ENCODE measurements at places on chromosomes 13 and 19.

GRCh38 chr13:112875627-112876026 is 93.4 kb upstream of the MCF2L start:
- DNase-seq = no peak

GRCh38 chr19:16143399-16144215 is at the start of gene HSH2D:
Gene HSH2D (plus strand): TSS chr19:16143685. CDS start chr19:16148751, 5,066 bp downstream.
- peak; percentile 64 for DNase-seq

DNA sequence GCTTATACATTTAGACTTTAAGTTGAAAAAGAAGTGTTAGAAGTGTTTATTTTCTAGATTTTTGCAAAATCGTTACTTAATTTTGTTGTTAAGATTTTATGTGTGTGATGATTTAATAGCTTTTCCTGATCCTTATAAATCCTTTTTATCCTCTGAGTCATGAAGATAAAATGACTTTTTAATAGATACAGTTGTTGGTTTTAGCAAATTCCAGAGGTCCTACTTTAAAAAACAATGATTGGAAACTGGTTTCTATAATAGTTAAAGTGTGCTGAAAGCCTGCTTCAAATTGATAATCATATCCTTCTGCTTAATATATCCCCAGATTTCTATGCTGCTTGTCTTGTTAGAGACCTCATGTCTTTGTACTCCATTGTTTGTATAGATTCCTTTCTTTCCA is 39.0 kb downstream of the RNASEH2B start:
- no peak for DNase-seq

DNA sequence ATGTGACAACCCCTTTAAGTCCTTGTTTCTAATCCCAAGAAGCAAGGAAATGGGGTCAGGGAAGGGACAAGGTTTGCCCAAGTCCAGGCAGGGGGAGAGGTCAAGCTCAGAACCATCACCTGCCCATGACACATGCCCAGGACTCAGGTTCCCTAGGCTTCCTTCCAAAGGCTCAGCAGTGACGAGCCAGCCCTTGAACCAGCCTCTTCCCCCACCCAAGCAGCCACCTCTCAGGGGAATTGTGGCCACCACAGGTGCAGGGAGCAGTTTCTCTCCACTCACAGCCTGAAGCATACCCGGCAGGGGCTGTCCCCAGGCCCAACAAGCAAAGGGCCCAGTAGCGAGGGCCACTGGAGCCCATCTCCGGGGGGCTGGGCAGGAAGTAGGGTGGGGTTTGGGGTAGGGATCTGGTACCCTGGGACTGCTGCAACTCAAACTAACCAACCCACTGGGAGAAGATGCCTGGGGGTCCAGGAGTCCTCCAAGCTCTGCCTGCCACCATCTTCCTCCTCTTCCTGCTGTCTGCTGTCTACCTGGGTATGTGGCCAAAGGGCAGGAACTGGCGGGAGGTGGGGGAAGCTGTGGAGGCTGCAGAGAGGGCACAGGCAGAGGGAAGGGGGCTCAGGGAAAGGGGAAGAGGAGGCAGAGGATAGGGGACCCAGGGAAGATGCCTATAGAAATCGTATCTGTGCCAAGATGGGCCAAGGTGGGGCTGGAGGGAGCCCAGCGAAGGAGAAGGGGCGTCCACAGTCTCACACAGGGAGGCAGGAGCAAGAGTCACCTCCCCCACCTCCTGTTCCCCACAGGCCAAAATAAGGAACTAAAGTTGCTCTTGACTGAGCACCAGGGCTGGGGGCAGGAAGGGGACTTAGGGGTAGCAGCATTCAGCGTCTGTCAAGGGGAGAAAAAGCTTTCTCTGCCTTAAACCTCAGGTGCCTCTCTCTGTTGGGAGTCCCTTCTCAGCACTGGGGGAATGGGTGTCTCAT is at the start of gene CD79A:
TSS of gene CD79A (plus strand) at position 433 of the 986 bp plus-strand sequence. CDS start at position 459, 26 bp downstream.
- DNase-seq = no peak

- DNase-seq = no peak
Measured at GRCh38 chr19:1363599-1363998, 20.1 kb upstream of the NDUFS7 start.

DNA sequence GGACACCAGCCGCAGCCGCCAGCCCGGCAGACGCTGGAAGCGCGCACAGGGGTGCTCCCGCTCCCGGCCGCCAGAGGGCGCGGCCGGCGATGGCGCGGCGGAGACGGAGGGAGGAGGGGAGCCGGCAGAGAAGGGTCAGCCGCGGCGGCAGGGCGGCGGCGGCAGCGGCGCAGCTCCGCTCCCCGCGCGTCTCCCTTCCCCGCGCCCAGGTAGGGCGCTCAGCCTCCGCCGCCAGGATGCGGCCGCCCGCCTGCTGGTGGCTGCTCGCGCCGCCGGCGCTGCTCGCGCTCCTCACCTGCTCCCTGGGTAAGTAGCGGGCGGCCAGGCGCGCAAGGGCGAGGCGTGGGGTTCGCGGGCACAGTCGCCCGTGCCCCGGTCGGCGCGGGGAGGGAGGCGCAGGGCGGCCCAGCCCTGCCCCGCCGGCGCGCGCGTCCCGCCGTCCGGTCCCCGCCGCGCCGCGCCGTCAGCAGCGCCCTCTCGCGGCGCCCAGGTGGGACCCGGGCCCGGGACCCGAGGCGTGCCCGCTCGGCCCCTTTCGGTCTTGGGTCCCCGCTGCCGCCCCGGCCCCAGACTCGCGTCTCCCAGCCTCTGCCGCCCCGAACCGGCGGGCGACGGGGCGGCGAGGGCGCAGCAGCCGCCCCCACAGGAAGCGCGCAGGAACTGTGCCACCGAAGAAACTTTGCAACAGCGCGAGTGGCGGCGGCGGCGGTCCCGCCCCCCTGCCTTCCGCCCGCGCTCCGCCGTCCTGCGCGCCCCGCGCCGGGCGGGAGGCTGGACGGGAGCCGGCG is at the start of gene B3GLCT:
TSS of gene B3GLCT (plus strand) at position 127 of the 788 bp plus-strand sequence. CDS start at position 237, 110 bp downstream.
- DNase-seq = peak; percentile 75

GRCh38 chr19:42261763-42262162 is 6.8 kb upstream of the ERF start:
- DNase-seq = no peak

DNA sequence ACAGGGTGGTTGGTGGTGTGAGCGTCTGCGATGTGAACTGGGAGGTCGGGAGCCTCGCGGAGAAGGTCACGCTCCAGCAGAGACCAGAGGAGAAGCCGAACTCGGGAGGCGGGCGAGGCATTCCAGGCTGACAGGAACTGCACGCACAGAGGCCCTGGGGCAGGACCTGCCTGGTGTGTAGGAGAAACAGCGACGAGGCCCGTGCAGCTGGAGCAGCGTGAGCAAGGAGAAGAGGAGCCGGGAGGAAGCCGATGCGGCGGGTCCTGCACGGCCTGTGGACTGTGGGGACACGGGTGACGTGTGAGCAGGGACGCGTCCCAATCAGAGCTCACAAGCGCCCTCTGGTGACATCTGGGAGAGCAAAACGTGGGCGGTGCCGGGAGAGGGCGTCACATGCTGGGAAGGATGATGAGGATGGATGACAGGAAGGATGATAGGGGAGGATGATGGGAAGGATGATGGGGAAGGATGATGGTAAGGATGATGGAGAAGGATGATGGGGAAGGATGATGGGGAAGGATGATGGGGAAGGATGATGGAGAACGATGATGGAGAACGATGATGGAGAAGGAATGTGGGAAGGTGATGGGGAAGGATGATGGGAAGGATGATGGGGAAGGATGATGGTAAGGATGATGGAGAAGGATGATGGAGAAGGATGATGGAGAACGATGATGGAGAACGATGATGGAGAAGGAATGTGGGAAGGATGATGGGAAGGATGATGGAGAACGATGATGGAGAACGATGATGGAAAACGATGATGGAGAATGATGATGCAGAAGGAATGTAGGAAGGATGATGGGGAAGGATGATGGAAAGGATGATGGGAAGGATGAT is 16.1 kb upstream of the MADCAM1 start:
- no peak for DNase-seq

- no peak for DNase-seq
Measured at GRCh38 chr13:29105779-29106178, 285.6 kb downstream of the MTUS2 start.

DNA sequence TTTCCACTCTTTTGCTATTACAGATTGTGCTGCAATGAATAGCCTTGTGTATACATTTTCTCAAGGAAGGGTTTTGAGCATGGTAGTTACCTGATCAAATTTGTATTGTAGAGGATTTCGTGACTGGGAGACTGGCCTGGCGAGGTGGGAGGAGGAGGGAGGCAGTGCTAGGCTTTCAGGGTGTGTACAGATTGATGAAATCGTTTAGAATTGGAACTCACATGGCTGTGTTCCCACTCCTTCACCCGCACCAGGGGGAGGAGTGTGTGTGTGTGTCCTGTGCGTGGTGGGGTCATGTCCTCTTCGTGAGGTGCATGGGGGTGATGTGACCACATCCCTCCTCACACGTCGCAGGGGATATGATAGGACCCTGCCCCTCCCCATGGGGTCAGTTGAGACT is 8.3 kb downstream of the PGLYRP1 start:
- no peak for DNase-seq

GRCh38 chr19:30799865-30800755 is 427.9 kb downstream of the ZNF536 start:
- peak; percentile 11 for DNase-seq

DNA sequence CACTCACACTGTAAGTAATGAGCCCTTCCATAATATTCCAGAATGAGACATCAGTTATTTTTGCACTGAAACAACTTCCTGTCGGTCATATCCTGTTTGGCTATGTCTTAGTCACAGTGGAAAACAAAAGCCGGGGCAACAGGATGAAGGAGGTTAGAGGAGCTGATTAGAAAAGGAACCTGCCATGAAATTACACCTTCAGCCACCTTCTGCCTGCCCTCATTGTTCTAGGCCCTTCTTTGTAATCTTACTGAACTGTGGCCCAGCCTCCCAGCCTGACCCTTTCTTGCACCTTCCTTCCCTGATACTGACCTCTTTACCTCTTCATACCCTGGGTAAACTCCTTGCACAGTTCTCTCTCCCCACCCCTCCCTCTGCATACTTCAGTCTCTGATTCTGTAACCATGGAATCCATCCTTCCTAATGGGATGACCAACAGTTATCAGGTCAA is 67.3 kb downstream of the DOCK9 start:
- DNase-seq = peak; percentile 10

GRCh38 chr13:109118521-109118920 is 489.1 kb downstream of the MYO16 start:
- no peak for DNase-seq

- DNase-seq = no peak
Measured at GRCh38 chr13:40662866-40663265, 3.6 kb downstream of the FOXO1 start.

- DNase-seq = no peak
Measured at GRCh38 chr19:35134601-35135242, at the start of gene LGI4. Gene LGI4 (minus strand): TSS chr19:35135059. CDS start chr19:35134680, 379 bp downstream.

DNA sequence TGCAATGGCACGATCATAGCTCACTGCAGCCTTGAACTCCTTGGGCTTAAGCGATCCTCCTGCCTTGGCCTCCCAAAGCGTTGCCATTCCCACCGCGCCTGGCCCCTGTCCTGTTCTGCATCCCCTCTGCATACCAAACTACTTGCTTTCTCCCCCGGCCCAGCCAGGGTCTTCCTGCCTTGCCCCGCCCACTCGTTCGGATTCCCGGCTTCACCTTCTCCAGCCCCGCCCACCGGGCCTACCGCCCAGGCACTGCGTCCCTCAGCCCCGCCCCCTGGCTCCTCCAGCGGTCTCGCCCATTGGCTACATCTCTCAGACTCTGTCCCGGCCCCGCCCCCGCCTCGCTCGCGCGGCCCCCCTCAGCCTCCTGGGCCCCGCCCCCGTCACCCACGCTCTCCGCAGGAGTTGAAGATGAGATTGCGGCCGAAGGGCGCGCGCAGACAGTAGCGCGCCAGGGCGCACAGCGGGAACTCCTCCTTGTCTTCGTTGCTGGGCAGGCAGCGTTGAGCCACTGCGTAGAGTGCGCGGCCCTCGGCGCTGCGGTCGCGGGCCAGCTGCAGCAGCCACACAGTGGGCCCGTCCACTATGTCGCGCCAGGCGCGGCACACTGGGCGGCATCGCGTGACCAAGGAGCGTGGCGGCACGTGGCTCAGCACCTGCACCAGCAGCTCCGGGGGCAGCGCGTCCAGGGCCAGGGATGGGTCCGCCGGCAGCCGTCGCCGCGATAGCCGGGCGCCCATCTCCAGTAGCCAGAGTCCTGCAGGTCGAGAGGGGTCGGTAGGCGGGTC is 19.0 kb downstream of the MRPS12 start:
- peak; percentile 81 for DNase-seq

GRCh38 chr13:48426052-48426451 is 13.1 kb upstream of the LPAR6 start:
- no peak for DNase-seq

DNA sequence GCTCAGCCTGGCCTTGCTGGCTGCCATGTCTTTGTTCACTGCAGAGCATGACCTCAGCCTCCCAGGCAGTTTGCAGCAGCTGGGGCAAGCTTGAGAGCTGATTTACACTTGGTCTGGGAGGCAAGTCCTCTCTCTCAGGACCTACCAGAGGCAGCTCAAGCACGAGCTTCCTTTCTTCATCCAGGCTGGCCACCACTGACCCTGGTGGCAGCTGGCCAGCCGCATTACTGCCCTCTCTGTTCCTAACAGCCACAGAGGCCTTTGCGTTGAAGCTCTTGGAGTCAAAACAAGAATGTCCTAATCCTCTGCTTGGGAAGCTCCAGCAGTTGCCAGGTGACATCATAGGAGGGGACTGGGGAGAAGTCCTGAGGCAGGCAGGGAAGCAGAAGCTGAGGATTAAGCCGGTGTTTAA is 85.7 kb downstream of the NUFIP1 start:
- DNase-seq = no peak

GRCh38 chr13:34862716-34863115 is 79.4 kb upstream of the NBEA start:
- no peak for DNase-seq

DNA sequence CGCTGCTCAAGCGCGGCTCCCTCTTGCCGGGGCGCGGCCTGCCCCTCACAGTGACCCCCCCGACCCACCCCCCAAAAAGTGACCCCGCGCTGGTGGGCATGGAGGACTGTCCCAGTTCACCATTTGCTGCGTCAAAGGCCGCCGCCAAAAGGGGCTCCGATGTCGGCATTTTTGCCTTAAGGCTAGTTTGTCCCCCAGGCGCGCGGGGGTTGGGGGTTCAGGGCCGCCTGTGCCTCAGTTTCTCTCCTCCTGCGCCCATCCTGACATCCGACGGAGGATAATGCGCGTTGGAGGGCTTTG is 17.1 kb downstream of the NFIX start:
- no peak for DNase-seq

DNA sequence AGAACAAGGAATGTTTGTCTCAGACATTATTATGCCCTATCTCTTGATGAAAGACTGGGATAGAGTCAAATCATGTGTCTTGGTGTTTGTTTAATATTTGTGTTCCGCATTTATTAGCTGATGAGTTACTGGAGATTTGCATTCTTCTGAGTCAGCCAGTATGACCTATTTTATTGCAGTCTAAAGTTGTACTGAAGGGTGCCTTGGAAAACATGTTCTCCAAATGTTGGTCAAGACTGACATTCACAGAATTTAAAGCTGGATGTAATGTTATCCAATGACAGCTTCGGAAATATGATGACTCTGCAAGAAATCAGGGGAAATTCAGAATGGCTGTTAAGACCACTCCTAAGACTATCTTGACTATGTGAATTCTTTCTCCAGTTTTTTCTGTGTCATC is 134.0 kb downstream of the KCNRG start:
- no peak for DNase-seq

DNA sequence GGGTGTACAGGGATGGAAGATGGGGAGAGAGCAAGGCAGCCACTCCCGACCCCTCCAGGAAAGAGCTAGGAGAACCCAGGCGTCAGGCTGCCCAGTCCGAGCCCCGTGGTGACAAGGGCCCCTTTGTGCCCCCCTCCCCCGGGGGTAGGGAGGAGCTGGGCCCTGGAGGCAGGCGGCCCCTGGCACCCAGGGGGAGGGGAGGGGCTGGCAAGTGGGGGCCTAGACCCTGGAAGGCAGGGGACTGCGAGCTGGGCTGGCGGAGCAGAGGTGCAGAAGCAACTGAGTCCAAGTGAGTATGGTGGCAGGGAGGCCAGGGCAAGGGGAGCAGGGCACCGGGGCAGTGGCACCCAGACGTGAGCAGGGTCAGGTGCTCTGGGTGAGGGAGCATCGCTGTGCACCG is at the start of gene MAG:
TSS of gene MAG (plus strand) at position 246 of the 400 bp plus-strand sequence. CDS start 3,248 bp downstream, outside the sequence.
- no peak for DNase-seq

Data from stimulated activated CD4-positive, alpha-beta T cell treated with anti-CD3 and anti-CD28 coated beads, Interleukin-12 subunit alpha, Interleukin-12 subunit beta, amount 100 ng/mL, for 4 hours (primary cell).